ENCODE measurements at places on chromosomes 1 and 21.

- DNase-seq = no peak
Measured at GRCh38 chr21:38436341-38436740, 61.9 kb downstream of the ERG start.

DNA sequence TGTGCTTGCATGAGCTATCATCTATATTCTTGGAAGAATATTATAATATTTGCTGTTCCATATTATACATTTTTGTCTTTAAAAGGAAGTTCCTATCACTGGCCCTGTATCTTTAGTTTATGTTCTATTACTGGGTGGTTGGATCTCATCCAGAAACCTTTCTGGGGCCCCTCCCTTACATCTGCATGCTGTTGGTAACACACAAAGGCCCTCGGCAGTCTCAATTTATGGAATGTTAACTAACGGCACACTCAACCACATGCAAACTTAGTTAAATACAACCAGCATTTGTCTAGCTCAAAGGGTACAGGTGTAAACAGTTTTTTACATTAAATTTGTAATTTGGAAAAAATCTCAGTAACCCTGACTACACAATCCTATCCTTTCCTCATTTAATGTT lies 9.7 kb upstream of the HYI start:
- no peak for DNase-seq

GRCh38 chr1:185849014-185849413 lies 114.8 kb downstream of the HMCN1 start:
- peak; percentile 59 for DNase-seq

- no peak for DNase-seq
Measured at GRCh38 chr1:234558330-234558836, 51.6 kb downstream of the IRF2BP2 start.

- no peak for DNase-seq
Measured at GRCh38 chr1:159040206-159040605, 30.5 kb downstream of the IFI16 start.

- no peak for DNase-seq
Measured at GRCh38 chr21:42534421-42535378, 21.0 kb downstream of the SLC37A1 start.

GRCh38 chr1:62113507-62113906 lies 81.1 kb upstream of the L1TD1 start:
- no peak for DNase-seq

GRCh38 chr1:112793631-112794565 lies 78.8 kb upstream of the PPM1J start:
- DNase-seq = no peak

DNA sequence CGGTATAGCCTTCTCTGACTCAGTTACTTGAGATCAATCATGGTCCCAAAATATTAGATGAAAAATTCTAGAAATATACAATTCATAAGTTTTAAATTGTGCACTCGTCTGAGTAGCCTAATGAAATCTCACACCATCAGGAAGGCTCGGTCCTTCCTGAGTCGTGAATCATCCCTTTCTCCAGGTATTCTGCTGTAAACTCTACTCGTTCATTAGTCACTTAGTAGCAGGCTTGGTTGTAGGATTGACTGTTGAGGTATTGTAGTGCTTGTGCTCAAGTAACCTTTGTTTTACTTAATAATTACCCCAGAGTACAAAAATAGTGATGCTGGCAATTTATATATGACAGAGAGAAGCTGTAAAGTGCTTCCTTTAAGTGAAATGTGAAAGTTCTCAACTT lies 238.7 kb downstream of the OLFM3 start:
- DNase-seq = no peak

DNA sequence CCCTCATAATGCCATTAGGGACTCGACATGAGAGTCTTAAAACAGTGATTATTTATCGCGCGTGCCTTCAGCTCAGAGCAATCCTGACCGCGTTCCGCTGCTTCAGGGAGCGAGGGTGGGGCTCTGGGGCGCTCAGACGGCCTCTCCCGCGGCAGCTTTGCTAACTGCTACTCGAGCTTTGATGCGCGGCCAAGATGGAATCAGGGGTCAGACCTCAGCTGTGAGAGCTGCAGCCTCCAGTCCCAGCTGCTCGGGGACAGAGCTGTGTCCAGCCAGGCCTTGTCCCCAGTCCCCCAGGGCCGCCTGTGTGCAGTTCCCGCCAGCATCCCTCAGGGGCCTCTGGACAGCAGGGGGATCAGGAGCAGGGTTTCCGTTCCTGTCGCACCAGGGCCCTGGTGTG lies 104.6 kb upstream of the TTC34 start:
- DNase-seq = no peak

GRCh38 chr1:194394676-194395075 lies 1208.3 kb upstream of the B3GALT2 start:
- no peak for DNase-seq

DNA sequence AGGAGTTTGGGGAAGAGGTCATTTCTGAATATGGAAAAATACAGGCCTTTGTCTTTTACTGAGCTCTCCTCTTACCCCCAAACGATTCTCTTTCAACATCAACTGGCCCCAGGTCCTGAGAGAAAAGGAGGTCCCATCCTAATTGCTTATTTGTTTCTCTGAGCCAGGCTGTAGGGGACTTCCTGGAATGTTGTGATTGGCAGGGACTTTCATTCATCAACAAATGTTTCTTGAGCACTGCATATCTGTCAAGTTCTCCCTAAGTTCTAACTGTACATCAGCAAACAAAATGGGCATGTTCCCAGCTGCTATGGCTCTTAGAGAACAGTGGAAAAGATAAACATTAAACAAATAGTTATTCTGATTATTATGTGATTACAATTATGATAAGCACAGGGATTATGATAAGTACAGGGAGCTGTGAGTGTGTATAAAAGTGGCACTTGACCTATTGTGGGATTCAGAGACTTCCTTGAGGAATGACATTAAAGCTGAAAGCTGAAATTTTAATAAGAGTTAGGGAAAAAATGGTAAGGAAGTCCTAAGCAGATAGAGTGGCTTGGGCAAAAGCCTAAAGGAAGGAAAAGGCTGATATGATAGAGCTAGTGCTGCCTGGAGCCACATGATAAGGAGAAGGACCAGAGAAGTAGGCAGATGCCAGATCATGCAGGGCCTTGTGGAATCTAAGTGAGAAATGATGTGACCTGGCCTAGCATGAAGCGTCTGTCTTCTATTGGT lies 11.6 kb downstream of the GPX7 start:
- DNase-seq = no peak

DNA sequence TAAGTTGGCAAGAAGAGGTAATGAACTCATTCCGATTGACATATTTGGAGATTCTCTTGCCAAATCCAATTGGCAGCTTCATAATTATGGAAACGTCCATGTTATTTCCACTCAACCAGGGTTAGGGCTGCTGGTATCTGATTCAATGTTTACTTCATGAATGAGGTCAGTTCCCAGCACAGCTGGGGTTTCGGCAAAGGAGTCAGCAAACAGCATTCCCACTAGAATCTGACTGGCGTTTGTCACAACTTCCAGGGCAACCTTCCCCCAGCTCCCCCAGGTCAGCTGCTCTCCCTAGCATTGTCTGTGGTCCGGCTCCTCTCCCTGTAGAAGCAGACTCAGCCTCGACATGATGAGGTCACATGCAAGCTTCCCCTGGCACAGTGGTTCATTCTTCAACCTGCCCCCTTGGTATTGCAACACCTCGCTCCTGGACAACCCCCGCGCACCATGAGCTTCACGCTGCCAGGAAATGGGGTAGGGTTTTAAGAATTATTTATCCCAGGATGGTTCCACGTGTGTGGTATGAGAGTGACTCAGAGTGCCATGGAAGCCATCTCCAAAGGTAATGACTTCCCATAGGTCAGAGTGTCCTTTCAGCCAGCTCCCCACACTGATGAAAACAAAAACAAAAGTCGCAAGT lies 100.7 kb upstream of the SLC25A33 start:
- DNase-seq = peak; percentile 97

DNA sequence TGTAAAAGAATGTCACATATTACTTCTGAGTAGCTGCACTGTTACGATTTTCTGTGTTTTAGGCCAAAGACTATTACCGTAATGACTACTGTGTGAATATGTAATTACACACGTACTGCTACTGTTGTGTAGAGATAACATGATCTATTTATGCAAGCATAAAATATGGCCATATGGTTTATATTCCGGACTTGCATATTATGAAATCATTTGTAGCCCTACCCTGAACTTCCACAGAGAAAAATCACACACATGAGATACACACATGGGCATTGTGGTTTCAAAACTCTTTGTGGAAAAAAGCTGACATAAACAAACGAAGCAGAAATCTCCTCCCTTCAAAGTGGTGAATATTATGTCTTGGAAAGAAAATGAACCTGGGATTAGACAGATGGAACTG lies 373.0 kb upstream of the ADAMTS5 start:
- DNase-seq = no peak

GRCh38 chr1:31792541-31792940 lies 23.3 kb downstream of the SPOCD1 start:
- DNase-seq = no peak

DNA sequence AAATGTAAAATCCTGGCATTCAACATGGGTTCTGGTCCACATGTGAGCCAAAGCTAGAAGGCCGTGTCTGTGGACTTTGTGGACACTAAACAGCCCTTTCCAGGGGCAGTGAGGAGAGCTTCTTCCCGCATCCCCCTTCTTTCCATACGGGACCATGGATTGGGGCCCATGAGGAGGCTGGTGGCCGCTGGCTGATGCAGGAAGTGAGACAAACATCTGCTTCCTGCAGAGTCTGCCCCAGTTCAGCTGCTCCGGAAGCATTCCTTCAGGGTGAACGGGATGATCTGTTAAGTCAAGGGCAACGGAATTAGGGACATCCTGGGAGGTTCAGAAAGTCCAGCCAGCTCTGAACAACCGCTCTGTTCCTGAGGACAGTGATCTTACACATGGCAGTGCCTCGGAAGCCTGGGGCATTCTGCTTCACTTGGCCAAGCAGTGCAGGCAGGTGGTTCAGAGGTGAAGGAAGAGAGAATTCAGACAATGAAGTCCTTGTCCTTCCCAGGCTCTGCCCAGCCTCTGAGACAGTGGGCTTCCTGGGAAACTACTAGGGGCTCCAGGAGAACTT lies 1.5 kb downstream of the CA6 start:
- peak; percentile 88 for DNase-seq

DNA sequence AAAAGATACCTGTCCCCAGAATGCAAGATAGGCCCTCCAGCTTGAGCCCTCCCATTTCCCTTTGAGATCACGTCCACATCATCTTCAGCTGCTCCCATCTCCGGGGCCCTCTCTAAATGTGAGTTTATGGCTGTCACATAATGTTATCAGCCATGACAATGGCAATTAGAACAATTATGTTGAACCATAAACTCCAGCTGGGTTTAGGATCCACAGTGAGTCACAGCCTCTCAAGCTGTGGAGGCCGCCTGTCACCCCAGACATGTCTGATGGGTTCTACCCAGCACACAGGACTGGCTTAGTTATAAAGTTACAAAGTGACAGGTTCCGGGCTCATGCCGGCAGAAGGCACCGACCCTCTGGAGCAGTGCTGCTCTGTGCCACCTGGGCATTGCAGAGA lies 597.3 kb downstream of the PTPRU start:
- no peak for DNase-seq

GRCh38 chr21:32750405-32750804 lies 21.1 kb downstream of the PAXBP1 start:
- DNase-seq = no peak

DNA sequence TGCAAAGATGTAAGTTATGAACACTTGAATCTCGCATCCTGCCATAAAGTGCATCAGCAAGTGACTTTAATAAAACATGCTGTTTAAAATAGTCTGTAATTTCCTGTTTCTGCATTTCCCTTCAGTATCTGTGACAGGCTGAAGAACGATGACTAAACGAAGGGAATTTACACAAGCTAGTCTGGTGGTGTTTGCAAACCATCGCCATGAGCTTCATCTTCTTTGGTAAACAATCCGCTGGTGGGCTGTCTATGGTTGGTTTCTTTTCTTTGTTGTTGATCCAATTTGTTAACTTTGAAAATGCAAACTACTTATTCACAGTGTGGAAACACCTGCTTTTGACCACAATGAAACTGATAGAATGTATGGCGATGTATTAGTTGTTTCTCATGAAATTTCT lies 13.9 kb downstream of the SERTAD4 start:
- DNase-seq = no peak
